ENCODE measurements at places on chromosomes 5 and 9.

- DNase-seq, result no peak
These were observed 11.7 kb upstream of the C9orf72 start for GRCh38 chr9:27584931-27585330.

- no peak for DNase-seq
These were observed 5.7 kb upstream of the TICAM2 start for GRCh38 chr5:115607935-115608334.

GRCh38 chr5:143164557-143164956 lies 238.9 kb downstream of the NR3C1 start:
- DNase-seq, result no peak

DNA sequence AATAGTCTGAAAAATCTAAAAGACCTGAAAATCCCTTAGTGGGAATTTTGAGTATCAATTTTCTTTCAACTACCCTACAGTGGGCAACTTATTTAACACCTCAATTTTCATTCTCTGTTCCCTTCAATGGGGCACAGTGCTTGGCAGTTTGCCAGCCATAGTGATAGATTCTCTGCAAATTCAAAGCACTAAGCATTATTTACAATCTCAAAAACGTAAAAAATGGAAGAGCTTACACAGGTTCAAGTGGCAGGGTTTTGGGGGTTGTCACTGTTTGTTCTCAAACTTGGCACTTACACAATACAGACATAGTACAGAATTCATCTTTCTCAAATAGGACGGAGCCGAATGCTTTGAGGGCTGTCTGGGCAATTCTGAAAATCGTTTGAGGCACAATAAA lies 515.0 kb downstream of the EFNA5 start:
- DNase-seq, result no peak

DNA sequence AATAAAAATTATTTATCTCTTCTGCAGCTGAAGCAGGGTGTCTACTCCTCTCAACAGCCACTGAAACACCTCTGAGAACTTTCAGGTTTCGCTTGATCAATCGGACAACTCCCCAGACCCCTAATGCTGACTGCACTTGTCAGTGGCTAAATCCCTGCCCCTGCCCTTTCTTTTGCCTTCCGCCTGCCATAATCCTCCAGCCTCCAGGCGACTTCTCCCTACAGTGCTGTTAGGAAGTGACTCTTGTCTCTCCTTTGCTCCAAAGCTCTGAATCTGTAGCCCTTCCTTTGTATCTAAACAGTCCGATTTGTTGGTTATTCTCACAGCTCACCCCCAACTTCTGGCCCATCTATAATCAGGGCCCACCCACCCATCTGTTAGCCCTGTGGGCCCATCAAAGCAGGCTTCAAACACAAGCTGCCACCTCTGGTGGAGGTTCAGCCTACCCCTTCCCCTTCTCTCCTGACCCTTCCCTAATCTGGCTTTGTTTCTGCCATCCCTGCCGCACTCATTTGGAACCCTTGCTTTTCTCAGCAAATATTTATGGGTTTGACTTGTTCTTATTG lies 53.7 kb upstream of the IFNK start:
- no peak for DNase-seq

DNA sequence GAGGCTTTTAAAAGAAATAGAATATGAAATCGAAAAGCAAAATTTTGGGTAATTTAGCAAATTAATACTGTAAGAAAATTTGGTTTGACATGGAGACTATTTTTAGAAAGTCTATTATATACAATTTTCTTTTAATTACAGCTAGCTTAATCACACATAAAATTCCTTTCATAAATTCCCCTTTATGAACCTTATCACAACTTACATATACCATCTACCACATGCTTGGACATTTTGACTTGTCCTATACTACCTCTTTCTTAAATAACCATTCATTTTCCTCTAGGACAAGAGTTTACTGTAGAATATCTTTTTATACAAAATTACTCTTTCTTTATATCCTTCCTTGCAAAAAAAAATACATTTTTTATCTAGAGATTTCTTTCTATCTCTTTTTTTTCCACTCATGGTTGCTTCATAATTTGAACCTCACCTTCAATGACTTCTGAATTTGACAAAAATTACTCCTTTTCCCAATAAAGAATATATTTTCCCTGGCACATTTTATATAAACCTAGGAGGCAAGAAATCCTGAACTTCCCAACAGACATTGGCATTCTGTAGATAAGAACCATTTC lies 34.0 kb upstream of the SYK start:
- no peak for DNase-seq

- DNase-seq, result no peak
These were observed 22.0 kb downstream of the UBE2QL1 start for GRCh38 chr5:6470672-6471071.

- DNase-seq, result no peak
These were observed 92.5 kb upstream of the DNAH5 start for GRCh38 chr5:14036947-14037346.

DNA sequence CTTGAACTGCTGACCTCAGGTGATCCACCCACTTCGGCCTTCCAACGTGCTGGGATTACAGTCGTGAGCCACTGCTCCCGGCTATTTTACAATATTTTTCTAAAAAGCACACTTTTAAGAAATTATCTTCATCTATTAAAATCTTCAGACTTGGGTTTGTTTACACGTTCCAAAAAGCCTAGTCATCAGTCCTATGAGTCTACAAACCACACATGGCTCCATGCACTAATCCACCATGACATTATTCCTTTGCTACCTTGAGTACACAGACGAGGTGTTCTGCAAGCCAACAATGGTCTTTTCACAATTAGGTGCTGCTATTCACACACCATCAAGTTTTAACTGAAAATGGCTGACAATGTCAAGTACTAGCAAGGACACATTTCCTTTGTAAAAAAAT lies 41.0 kb downstream of the TRPM6 start:
- no peak for DNase-seq

- DNase-seq, result no peak
These were observed 59.6 kb upstream of the SLC1A1 start for GRCh38 chr9:4430432-4431261.

- no peak for DNase-seq
These were observed 13.6 kb upstream of the TMOD1 start for GRCh38 chr9:97487861-97488260.

GRCh38 chr5:110545716-110546115 lies 180.8 kb downstream of the TMEM232 start:
- no peak for DNase-seq

DNA sequence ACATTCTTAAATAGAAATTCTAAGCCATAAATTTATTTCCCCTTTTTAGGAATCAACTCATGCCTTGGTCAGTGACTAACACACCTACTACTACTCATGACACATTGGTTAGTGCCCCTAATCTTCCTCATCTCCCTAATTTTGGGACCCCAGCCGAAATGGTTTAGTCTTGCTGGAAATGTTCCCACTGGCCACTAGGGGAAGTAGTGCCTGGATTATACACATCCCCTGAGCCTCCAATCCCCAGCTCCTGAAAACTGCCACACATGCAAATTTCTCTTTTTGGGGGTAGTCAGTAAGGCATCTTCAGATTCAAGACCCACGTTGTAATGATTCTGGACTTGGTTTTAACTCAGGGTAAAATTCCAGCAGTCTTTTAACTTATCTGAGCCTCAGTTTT lies 79.8 kb downstream of the HSD17B3 start:
- DNase-seq, result no peak

- no peak for DNase-seq
These were observed 723.3 kb downstream of the CETN3 start for GRCh38 chr5:89686081-89686765.

DNA sequence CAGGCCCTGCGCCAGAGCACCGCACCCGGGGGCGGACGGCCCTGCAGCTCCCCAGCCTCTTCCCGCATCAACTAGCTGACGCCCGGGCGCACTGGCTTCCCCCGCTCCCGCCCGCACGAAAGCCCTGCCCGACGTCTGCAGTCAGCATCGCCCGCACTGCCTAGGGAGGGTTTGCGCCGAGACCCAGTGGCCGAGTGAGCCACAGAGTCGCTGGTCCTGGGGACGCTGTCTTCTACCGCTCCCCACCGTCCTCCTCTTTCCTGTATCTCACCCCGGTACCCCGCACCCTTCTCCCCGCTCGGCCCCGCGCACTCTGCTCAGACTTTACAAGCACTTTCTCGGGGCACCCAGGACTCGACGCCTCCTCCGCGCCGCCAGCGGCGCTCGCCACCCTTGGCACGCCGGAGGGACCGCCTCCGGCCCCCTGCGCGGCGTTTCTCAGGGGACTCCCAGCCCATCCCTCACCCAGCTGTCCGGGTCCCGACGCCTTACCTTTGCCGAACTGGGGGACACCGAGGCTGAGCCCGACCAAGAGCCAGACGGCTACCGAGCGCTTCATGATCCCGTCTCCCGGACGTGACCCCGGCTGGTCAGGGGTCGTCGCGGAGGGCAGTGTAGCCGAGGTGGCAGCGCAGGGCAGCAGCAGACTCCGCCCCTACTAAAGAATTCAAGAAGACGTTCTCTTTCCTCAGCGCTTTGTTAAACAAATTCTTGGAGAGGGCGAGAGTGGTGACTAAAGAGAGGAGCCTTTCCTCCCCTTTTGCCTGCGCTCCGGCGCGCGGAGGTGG lies 670 bp downstream of the EDIL3 start:
- no peak for DNase-seq

DNA sequence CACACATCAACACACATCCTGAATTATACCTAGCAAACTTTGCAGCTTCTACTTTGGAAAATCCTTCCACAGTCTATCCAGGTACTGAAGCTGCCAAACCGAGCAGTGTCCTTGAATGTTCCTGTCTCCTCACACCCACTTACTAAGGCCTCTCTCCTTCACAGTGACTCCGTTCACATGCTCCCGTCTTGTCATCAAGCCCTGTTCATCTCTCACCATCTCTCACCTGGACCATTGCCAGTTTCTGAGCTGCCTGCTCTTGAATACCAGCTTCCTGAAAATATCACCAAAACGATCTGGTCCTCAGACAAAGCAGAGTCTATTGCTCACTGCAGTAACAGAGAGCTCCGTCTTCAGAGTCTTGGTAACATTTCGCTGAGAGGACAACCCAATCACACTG lies 57.4 kb downstream of the GCNT1 start:
- DNase-seq, result no peak

DNA sequence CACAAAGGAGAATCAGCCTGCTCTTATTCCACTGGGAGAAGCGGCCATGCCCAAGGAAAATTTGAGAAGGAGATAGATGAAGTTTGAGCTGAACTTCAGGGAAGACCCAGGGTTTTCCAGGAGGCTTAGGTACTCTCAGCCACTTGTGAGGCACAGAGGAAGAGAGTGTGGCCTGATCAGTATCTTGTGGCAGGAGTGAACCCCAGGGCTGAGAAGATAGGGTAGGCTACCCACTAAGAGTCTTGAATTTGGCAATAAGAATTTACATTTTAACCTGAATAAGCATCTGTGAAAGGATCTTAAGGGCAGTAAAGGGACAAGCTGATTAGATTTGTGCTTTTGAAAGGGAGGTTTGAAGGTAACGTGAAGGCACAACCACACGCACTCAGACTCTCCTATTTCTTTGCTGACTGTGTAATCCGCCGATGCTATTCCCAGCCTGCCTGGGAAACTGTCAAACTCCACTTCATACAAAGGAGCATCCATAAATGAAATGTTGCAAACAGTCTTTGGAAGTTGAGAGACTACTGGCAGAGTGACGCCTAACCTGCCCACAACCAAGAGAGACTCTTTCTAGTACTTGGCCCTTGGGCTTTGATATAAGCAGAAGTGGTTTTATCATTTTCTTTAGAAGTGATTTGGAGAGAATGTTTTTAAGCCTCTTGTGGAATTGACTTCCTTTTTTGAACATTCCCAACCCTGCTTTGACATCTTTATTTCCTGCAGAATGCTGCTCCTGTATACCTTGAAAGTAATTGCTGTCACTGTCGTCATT lies 108.2 kb upstream of the VCAN start:
- no peak for DNase-seq

DNA sequence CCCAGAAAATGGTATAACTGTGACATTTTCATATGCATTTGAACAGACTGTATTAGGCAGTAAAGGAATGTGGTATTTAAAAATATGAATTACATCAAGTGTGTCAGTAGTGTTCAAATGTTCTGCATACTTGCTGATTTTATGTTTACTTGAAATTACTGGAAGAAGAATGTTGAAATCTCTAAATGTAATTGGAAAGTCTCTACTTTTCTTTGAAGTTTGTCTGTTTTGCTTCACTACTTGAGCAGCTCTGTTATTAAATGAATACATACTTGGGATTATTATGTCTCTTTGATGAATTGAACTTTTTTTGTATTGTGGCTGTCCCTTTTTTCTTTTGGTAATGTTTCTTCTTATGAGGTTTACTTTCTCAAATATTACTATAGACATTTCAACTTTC lies 205.6 kb downstream of the TAF11L14 start:
- no peak for DNase-seq

DNA sequence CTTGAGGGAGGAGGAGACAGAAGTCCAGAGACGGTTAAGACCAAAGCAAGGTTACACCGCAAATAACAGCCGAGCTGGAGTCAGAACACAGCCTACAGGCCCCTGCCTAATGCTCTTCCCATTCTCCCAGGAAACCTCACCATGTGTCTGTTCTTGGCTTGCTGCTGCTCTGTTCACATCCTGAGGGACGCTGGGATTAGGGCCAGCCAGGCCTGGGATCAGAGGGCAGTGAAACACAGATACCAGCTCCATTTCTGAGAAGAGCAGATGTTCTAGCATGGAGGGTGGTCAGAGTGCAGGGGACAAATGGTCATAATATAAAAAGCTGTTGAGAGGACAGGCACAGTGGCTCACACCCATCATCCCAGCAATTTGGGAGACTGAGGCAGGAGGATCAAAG lies 124.8 kb upstream of the LARP1 start:
- DNase-seq, result no peak

DNA sequence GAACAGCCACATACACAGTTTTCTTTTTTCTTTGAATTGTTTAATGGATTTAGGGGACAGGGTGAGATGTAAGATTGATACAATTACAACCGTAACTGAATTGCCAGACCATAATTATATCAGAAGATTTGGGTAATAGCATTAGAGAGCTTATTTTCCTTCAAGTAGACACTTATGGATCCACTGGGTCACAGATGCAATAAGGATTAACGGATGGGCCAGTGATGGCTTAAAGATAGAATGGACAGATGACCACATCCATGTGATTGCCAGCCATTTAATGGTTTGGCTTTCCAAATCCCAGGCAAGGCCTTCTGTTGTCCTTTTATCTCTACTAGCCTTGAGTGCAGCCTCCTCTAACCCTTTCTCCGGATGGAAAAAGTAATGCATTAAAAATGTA lies 94.7 kb upstream of the NUDT12 start:
- no peak for DNase-seq

GRCh38 chr5:78090002-78090401 lies 204.5 kb downstream of the AP3B1 start:
- DNase-seq, result no peak

DNA sequence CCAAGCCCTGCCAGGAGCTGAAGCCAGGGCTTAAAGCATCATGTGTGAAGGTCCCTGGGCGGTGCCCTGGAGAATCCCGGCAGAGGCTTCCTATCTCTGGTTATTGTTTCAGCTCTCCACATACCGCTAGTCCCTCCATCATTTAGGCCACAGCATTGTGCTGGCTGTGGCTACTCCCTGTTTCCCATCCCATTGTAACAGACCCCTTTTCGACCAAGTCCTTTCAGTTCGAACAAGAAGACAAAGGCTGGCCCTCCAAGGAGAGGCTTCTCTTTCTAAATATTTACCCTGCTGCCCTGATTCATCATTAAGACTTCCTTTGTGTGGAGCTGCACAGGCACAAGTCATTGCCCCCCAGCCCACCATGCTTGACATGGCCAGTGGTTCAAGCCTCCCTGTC lies 41.6 kb downstream of the NEUROG1 start:
- DNase-seq, result no peak

All from SIG-M5 (cell line).